ENCODE measurements at places on chromosomes 12 and 14.

DNA sequence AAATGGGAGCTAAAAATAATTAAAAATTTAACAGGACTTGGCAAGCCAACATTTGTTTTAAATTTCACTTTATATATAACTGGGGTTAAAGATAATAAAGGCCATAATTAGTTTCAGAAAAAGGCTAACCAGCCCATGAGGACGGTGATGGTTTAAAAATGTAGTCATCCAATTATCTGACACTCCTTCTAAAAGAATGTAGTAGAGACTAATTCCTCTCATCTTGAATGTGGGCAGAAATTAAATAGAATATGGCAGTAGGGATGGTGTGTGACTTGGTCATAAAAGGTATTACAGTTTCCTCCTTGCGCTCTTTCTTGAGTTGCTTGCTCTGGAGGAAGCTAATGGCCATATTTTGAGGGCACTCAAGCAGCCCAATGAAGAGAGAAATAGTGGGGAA lies 49.1 kb upstream of the PTPRB start:
- no peak for DNase-seq

DNA sequence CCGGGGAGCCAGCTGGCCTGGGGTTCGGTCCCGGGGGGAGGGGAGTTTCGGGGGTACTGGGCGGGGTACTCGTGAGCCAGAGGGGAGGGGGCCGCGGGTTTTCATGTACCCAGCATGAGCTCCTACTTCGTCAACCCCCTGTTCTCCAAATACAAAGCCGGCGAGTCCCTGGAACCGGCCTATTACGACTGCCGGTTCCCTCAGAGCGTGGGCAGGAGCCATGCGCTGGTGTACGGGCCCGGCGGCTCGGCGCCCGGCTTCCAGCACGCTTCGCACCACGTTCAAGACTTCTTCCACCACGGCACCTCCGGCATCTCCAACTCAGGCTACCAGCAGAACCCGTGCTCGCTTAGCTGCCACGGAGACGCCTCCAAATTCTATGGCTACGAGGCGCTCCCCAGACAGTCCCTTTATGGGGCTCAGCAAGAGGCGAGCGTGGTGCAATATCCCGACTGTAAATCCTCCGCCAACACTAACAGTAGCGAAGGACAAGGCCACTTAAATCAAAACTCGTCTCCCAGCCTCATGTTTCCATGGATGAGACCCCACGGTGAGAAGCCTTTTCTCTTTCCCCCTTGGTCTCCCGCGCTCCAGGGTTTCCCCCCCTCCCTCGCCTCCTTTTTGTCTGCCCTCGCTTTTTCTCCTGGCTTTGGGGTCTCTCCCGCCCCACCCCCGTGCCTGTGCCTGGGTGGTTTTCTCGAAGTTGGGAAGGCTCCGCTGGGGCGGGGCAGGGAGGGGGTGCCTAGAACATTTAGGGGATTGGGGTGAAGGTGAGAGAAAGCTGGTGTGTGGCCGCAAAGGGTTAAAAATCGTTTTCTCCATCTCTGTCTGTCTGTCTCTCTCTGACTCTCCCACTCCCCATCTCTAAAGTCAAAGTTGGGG lies 627 bp downstream of the HOXC8 start:
- DNase-seq, result no peak

GRCh38 chr14:96581026-96581425 lies 78.8 kb downstream of the PAPOLA start:
- no peak for DNase-seq

DNA sequence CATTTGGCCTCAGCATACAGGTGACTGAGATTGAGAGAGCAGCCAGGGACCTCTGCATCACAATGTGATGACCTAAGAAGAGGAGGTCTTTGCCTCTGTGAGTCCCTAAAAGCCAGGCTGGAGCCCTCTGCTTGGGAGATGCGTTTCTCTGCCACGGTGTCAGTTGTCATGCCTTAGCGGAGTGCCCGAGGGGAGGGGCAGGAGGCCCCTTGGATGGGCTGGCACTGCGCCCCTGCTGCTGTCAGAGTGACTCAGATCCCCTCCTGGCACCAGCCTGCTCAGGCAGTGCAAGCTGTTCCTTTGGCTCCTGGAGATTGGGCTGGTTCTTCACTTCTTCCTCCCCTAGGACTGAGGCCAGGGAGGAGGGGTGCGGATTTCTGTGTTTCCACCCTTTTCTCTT lies 64.9 kb upstream of the KCNA5 start:
- DNase-seq, result peak; percentile 87

- no peak for DNase-seq
These were observed 325.2 kb upstream of the DIO2 start for GRCh38 chr14:80536456-80536855.

GRCh38 chr12:51524386-51524901 lies 66.6 kb upstream of the SCN8A start:
- no peak for DNase-seq

DNA sequence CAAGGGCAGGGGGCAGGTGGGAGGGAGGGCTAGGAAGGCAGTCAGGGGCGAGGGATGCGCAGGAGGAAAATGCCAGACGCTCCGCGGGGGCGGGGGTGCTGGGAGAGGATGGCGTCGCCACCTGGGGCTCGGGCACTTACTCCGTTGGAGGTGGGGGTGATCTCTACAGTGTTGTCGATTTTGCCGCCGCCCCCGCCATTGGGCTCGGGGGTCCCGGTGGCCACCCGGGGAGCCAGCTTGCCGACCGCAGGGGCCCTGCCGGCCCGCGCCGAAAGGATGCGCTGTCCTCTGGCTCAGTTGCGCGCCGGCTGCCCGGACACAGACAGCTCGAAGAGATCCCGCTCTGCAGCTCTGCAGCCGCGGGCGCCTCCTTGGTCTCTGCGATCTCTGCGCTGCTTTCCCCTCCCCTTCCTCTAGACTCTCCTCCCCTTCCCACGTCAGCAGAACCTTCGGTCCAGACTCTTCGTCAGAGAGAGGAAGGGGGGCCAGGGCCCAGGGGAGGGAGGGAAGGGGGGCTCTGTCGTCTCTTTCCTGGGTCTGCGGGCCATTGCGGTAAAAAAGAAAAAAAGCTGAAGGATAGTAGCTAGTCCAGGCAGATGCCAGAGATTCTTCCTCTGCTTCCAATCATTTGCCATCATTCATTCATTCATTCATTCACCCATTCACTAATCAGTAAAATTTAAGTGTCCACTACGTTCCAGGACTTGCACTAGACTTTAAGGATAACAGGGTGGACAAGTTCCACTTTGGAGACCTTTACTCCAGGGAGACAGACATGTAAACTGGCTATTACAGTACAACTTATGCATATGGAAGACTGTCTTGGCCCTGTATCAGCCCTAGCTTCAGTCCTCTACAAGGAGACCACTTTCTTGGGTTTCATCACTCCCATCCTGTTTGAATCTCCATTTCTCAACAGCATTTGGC lies at the start of gene SLC22A17:
Gene SLC22A17 (minus strand): TSS at position 382 of the 927 bp plus-strand sequence.
- peak; percentile 83 for DNase-seq

GRCh38 chr12:11460343-11461023 lies 65.1 kb upstream of the PRB2 start:
- DNase-seq, result no peak

GRCh38 chr12:53173085-53173715 lies 7.3 kb upstream of the ZNF740 start:
- no peak for DNase-seq

DNA sequence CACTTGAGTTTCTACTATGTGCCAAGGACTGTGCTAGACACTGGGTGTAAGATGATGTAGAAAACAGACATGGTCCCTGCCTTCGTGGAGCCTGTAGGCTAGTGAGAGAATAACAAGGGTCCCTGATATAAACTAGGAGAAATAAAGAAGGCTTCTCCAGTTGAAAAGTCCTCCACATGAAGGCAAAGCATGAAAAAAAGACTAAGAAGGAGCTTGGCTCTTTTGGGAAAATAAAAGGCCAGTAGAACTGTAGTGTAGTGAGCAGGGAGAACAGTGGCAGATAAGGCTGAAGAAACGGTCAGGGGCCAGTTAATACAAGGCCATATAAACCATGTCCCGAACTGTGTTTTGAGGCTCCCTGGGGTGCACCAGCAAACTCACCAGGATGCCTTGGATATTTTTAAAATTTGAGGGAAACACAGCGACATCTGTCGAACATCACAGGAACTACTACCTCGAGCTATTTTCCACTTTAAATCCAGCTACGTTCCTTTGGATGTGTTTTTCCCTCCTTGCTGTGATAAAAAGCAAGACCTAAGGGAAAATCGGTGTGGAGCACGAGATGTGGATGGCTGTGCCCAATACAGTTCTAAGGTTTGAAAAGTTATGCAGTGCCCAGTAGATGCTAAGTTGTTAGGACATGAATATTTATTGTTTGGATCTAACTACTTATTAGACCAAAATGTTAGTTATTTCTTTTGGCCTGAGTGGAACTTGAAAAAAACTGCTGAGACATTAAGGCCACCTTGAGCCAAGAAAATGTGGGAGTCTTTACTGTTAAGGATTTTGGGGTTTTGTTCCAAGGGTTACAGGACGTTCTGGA lies 8.5 kb upstream of the CFL2 start:
- peak; percentile 22 for DNase-seq

GRCh38 chr14:103456167-103456835 lies 66.3 kb downstream of the CKB start:
- no peak for DNase-seq

DNA sequence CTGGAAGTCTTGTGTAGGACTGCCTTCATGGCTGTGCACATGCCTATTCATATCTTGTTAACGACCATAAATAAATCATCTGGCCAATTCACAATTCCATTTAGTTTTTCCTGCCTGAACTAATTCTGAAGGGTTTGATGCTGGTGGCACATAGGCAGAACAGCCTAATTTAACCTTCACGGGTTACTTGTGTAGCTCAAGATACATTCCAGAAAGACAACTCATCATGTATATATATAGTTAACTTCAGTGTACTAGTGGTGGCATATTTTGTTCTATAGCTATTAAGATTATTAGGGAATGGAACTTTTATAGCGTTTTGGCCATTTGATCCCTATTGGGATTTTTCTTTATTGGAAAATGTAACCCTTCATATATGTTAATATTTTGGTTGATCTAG lies 31.4 kb downstream of the CFAP54 start:
- no peak for DNase-seq

DNA sequence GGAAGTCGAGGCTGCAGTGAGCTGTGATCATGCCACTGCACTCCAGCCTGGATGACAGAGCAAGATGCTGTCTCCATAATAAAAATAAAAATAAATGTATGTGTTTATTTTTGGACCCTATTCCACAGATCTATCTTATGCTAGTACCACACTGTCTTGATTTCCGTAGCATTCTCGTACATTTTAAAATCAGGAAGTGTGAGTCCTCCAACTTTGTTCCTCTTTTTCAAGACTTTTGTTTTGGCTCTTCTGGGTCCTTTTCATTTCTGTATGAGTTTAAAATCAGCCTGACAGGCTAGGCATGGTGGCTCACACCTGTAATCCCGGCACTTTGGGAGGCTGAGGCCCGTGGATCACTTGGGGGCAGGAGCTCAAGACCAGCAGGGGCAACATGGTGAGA lies 25.8 kb downstream of the DAO start:
- DNase-seq, result no peak

GRCh38 chr12:76303989-76304460 lies 44.2 kb downstream of the BBS10 start:
- DNase-seq, result no peak

- no peak for DNase-seq
These were observed 277.9 kb downstream of the ITPR2 start for GRCh38 chr12:26555139-26555538.

GRCh38 chr14:102096569-102097188 lies 9.8 kb upstream of the HSP90AA1 start:
- peak; percentile 59 for DNase-seq

DNA sequence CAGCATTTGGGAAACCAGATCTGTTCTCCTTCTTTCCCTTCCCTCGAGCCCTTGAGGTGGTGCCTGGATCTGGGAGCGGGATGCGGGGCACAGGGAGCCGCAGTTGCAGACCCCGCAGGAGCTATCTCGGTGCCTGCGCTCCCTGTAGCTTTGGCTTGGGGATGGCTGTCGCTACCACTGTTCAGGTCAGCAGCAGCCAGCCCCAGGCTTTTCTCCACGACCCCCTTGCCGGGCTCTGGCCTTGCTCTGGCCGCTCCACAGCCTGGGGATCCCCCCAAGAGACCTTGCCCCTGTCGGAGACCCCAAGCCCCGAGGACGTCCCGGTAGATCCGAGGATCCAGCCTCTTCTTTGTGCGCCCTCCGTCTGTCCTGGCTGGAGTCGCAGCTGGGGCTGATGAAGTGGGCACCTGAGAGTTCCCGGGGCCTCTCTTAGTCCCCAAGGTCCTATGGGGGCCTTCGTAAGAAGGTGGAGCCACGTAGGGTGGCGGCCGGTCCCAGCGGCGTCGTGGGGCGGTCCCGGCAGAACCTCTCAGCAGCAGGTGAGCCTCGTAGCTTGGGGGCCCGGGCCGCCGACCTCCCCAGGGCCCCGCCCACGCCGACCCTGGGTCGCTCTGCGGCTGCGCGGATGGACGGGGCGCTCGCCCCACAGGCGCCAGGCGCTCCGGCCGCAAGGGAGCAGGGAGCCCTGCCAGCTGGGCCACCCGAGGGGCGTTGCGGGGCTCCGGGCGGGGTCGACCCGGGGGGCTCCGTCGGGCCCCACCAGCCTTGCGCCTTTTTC lies 1.3 kb downstream of the DDN start:
- DNase-seq, result no peak

GRCh38 chr14:91417983-91418386 lies 365 bp upstream of the CCDC88C start:
- DNase-seq, result no peak

- DNase-seq, result no peak
These were observed 221.4 kb downstream of the ITPR2 start for GRCh38 chr12:26611598-26611997.

DNA sequence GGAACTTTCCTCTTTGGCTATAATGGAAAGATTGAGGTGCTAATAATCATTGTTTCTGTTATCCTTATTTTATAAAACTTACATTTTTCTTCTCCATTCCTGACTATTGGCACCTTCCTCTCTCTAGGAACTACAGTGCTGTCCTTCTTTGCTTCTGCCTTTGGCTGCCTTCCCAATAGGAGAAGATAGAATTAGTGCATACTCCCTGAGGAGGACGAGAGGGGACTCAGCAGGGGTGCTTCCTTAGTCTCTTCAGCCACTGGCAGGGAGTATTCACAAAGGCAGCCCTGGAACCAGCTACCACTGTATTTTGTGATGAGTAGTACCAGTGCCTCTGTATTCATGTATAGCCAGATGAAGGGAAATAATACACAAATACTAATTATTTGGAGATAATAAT lies 208.5 kb downstream of the FOXG1 start:
- no peak for DNase-seq

GRCh38 chr14:93207468-93208308 lies 632 bp downstream of the UBR7 start:
- no peak for DNase-seq

DNA sequence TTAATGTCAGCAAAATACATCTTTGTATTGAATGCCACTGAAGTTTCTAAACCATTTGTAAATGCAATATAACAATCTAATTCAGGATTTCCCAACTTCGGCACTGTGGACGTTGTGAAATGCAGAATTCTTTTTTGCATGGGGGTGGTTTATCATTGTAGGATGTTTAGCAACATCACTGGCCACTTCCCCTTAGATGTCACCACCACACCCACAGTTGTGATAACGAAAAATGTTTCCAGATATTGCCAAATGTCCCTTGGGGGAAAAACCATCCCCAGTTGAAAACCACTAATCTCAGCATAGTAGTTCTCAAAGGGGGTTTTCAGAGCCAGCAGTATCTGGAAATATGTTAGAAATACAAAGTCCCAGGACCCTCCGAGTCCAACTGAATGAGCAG lies 203.3 kb downstream of the NAV3 start:
- DNase-seq, result no peak
